Left ventricle myocardium inferior (tissue), 1 donor: ENCODE measurements at places on chromosomes 7 and 10. TPM values are rescaled to one million over a fixed set of nuclear protein-coding genes. Genes with fewer than 3 reads are reported as not detected.

GRCh38 chr10:77763453-77764430 is 126.1 kb upstream of the KCNMA1 start:
- peak; percentile 17 for DNase-seq

DNA sequence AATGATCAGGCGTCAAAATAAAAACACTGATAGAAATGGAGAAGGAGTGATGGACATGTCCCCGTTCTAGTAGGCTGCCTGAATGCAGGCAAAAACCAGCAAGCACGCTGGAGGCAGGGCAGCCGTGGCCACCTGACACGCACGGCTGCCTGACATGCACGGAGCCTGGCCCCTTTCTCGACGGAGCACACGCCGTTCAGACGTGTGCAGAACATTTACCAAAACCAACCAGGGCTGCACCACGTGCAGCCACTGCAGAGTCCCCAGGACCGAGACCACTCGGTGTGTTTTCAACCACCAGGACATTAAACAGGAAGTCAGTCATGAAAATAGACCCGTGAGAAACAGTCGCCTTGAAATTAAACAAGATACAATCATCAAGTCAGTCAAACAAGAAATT is 61.9 kb upstream of the NKX6-2 start:
- no peak for DNase-seq

- peak; percentile 92 for DNase-seq
Measured at GRCh38 chr10:44978570-44979280, at the start of gene DEPP1. Gene DEPP1 (minus strand): TSS chr10:44978809. CDS start chr10:44978030, 779 bp downstream.

DNA sequence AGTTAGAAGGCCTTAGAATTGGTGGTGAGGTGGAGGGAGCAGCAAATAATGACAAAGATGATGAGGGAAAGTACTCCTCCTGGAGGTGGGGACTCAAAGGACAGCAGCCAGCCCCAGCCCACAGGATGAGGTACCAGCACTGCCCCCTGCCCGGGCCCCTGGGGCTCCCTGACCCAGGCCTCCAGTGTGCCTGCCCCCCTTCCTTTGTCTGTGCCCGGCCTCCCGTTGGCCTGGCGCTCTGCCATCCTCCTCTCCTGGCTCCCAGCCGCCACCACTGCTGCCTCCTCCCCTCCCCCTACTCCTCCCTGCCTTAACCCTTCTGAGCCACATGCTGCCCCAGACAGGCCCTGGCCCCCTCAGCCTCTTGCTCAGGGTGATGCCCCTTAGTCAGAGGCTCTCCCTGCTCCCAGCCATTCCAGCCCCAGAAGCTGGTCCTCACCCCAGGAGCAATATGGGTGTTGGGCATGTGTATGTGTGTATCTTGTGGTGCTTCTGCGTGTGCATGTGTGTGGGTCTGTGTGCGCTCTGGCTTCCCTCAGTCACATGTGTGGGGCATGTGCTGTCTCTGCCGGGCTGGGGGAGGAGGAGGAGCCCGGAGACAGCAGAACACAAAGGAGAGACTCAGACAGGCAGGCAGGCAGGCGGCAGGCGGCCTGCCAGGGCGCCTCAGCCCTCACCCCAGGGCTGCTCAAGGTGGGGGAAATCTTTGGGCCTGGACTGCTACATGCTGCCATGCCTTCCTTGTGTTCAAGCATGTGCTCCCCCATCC is 2.6 kb downstream of the LDB1 start:
- peak; percentile 86 for DNase-seq

DNA sequence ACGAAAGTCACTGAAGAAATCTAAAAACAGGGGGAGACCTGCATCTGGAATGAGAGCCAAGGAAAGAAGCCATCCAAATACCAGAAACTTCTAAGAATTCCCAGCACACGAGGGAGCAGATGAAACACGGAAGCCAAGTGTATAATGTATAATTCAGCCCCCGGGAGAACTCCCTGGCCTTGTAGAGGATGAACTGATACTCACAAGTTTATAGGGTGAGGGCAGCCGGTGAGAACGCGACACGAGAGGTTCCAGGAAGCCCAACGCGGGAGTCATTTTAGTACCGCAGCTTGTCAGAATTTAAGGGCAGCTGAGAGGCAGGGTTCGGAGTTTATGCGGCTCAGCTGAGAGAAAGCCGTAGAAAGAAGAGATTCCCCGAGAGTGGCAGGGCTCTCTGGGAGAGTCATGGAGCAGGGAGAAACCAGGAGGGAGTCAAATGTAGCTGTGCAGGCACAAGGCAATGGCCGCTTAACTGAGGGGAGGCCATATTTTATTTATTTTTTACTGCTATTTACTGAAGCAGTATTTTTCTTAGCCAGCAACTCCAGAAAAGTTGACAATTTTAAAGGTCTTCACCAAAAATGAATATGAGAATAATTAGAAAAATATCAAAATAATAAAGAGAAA is 164.0 kb downstream of the NPSR1 start:
- DNase-seq, result no peak

PIK3CG gene
- 1.7 TPM for total RNA-seq

C7orf33 gene
- total RNA-seq, result not detected

FZD1 gene
- total RNA-seq, result 14.1 TPM

CPN1 gene
- not detected for total RNA-seq

HOXA11 gene
- not detected for total RNA-seq

ATOH7 gene
- not detected for total RNA-seq
